ENCODE measurements at places on chromosomes 3 and 15.
A peak's percentile ranks its signal among the peaks of the same experiment; 100 is the strongest.

- DNase-seq = no peak
Measured at GRCh38 chr3:139974809-139975425, 39.9 kb downstream of the CLSTN2 start.

DNA sequence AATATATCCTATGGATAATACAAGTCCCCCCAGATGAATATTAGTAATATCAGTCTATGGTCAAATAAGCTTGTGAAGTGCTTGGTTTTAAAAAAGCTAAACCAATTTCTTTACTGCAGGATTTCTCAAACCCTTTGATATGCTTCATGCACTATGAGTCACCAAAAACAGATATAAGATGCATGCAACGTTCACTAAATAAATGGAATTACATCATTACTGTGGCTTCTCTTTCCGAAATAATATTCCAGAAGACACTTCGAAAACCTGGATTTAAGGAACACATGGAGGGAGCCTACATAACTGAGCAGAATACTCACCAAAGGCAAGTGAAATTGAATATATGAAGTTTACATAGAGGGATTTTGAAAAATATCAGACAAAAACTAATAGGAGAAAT is 126.3 kb upstream of the ABI3BP start:
- no peak for DNase-seq

- DNase-seq = no peak
Measured at GRCh38 chr3:170735821-170736220, 134.2 kb downstream of the RPL22L1 start.

- DNase-seq = peak; percentile 61
Measured at GRCh38 chr3:161423911-161424522, 52.7 kb upstream of the SPTSSB start.

DNA sequence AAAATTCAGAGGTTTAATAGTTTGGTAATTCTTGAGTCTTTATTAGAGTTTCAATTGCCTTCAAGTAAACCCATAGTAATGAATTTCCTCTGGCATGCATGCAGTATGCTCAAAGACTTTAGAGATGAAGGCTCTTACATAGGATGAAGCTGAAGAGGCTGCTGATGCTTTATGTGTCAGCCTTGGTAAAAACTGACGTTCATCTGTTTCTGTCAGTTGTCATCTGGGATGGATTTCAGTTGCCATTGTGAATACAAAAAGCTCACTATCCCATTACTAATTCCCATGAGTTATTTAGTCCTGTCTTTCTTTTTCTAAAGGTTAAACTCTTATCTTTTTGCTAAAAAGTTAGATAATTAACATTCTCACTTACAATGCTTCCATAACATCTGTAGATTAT is 136.9 kb upstream of the GBE1 start:
- DNase-seq = no peak

- no peak for DNase-seq
Measured at GRCh38 chr3:169218314-169218983, 445.1 kb downstream of the MECOM start.

DNA sequence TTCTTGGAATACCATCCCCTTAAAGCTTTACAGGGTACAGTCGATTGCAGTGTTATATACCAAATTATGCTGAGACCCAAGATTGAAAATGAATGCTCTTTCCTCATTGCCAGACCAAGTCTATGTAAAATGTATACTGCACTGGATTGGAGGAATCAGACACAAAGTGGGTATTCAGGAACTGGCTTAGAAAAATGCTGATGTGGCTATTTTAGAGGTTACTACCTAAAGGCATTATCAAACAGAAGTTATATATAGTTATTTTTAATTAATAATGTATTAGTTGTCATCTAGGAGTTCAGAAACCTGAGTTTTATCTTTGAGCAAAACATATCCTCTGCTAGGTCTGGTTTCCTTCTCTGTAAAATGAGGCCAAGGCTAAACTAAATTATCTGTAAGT is 3.6 kb upstream of the SPG21 start:
- DNase-seq = no peak

DNA sequence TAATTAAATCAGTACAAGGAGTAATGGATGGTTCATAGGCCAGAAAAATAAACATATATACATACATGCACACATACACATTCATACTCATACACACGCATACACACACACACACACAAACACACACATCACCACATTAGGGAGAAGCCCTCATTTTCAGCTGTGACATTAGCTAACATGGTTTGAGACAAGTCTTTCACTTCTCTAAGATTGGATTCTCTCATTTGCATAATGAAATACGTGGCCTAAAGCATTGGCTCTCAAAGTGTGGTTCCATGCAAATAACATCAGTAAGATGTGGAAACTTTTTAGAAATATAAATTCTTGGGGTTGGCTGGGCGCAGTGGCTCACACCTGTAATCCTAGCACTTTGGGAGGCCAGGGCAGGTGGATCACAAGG is 452.6 kb downstream of the TAFA4 start:
- no peak for DNase-seq

DNA sequence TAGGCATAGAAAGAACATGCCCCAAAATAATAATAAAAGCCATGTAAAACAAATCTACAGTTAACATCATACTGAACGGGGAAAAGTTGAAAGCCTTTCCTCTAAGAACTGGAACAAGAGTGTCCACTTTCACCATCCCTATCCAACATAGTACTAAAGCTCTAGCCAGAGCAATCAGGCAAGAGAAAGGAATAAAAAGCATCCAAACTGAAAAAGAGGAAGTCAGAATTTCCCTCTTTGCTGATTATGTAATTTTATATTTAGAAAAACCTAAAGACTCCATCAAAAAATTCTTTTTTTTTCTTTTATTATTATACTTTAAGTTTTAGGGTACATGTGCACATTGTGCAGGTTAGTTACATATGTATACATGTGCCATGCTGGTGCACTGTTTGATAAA is 661.6 kb upstream of the CBLB start:
- no peak for DNase-seq

DNA sequence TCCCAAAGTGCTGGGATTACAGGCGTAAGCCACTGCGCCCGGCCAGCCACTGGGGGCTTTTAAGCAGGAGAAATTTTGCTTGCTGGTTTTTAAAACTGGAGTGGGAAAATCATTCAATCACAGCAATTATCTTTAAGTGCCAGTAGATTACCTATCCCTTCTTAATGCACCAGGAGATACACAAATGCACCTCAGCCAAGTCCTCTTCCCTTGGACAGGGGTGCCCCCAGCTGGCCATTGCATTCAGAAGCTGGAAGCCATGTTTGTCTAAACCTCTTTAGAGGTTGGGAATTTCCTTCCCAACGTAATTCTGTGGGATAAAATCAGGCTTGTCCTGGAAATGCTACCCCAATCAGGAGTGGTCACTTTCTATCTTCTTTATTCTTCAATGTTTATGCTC is 26.6 kb downstream of the MIX23 start:
- DNase-seq = no peak

GRCh38 chr3:27174530-27174929 is 194.7 kb downstream of the NEK10 start:
- DNase-seq = no peak

- DNase-seq = no peak
Measured at GRCh38 chr3:134380249-134380648, 6.0 kb upstream of the AMOTL2 start.

DNA sequence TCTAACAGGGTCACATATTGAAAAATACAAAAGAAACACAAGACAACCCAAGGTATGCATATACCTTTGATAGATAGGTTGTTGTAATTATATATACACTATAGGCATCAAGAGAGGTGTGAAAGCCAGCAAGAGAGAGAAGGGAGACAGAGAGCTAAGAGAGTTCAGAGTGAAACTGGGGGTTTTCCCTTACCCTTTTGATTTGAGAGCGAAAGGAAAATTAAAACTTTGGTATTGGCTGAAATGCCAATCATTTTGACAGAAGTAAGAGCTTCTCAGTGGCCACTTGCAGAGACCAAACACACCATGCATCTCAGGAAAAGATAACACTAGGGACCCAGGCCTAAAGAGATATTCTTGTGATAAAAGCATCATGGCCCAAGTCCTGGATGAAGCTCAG is 183.6 kb downstream of the SHOX2 start:
- no peak for DNase-seq

GRCh38 chr3:125240496-125240895 is 27.9 kb upstream of the SLC12A8 start:
- DNase-seq = no peak

DNA sequence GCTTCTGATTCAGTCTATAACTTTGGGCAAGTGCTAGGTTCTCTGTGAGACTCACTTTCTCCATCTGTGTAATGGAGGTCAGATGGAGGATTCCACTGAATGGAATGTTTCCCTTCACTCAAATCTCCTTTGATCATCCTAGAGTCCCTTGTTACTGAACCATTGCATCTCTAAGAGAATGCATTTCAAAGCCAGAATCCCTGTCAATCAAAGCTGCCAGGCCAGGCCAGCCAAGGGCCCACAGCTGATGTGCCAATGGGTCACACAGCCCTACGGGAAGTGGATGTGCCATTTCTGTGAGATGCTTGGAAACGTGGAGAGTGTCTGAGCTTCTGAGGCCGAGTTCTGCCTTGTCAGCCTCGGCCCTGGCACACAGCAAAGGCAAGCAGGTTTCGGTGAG is 32.4 kb downstream of the SCN5A start:
- no peak for DNase-seq

DNA sequence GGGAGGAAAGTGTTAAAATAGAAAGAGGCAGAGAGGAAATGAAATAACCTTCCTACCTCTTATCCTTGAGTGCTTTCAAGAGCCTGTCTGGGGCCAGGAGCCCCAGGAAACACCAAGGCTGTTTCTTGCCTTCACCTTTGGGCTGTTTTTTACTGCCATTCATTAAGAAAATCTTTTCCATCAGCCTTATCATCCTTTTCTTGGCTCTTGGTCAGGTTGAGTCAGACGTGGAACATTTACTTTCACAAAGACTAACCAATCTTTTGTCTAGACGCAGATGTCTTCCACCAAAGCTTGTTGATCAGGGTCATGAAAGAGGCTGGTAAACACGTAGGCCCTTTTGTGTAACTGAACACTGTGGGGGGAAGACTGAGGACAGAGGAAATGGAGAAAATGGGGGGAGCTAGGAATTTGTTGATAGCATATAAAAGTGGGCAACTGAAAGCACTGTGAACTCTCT is 151.0 kb upstream of the THBS1 start:
- peak; percentile 3 for DNase-seq

DNA sequence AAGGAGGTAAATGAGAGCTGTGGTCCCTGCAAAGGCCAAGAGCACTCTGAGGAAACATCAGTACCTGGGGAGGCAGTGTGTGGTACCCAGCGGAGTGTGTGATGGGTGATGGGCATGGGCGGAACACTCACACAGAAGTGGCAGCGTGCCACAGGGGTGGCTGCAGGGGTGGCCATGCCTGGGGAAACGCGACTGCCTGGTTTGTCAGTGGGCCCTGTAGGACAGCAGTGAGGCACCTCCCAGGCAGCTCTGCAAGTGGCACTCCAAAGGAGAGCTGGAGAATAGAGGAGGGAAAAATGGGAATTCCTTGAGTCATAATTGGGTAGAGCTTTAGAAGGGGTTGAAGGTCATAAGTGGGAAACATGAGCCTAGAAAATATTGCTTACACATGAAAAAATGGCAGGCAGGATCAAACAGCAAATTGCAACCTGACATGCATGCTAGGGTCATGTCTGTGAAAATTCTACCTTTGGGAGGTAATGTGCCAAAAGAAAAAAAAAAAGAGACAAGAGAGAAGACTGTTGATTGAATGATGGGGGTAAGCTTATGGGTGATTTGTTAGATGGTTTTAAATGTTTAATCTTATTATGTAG is 138.4 kb downstream of the RPLP1 start:
- DNase-seq = peak; percentile 4

DNA sequence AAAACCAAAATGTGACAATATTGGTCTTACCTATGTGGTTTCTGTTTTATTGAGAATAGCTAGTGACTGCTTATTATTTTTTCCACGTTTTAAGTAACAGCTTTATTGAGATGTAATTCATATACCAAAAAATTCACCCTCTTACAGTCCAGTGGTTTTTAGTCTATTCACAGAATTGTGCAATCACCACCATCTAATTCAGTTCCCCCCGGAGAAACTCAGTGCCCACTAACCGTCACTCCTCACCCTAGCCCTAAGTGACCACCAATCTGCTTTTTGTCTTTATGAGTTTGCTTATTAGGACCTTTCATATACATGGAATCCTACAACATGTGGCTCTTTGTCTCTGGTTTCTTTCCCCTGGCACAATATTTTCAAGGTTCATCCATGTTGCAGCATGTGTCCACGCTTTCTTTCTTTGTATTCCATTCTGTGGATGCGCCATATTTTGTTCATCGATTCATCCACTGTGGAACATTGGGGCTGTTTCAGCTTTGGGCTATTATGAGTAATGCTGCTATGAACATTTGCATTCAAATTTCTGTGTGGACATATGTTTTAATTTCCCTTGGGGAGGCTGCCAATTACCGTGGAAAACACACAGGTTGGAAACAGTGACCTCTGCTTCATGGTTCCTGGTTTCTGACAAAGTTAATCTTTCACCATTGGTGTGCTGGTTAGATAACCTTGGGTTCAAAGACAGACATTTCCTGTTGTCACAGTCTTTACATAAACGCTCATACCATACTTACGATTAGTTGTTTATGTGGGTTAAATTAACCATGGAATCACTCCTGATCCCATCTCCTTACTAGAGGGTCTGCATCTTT is 3.2 kb upstream of the BCL2L10 start:
- no peak for DNase-seq

GRCh38 chr3:78022232-78022631 is 982.3 kb downstream of the ROBO2 start:
- DNase-seq = no peak

DNA sequence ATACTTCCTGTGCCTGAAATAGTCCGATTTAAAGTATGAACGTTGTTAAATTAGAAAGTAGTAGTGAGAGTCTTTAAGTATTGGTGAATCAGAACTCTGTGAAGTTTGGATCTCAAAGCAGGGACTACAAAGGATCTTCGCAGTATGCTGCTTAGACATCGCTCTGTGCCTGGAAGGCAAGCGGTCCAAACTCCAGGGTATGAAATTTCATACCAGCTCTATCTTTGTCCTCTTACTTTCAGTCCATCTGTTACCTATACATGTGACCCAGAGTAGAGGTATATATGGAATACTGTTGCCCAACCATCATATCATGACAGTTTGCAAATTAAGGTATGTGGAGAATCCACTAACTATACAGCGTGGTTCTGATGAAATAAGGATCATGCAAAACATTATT is 34.5 kb downstream of the VPS8 start:
- DNase-seq = no peak

GRCh38 chr3:105448338-105448982 is 81.8 kb downstream of the ALCAM start:
- no peak for DNase-seq

GRCh38 chr3:57252404-57252803 is 24.9 kb downstream of the APPL1 start:
- no peak for DNase-seq

DNA sequence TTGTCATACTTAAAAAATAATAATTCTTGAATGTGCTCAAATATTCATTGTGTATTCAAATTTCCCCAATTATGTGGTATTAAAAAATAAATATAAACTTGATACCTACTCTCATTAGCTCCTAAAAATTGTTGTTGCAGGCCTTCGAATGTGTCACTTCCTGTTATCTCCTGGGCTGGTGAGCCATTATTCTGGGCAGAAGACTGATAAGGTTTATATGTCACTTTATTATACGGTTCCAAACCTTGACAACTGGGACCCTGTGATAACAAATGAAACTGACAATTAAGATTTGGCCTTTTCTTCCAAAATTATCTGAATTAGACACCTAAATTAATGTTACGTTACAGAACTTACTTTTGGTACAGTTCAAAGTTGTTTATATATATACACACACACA is 15.0 kb downstream of the CEP152 start:
- DNase-seq = no peak

- no peak for DNase-seq
Measured at GRCh38 chr3:124298301-124298700, 306.4 kb upstream of the ROPN1 start.

GRCh38 chr15:55007561-55007960 is 189.2 kb downstream of the RSL24D1 start:
- DNase-seq = no peak

All from NCI-H2029 treated with DMSO at 0.1 percent for 48 hours (cell line).